Smooth muscle cell of trachea (primary cell): ENCODE measurements at places on chromosomes 1 and 21. TPM values are rescaled to one million over a fixed set of nuclear protein-coding genes. Genes with fewer than 3 reads are reported as not detected.

Gene CYP4Z1
- total RNA-seq, result not detected in 2 replicates

Gene GLIS1
- total RNA-seq, result 0.58 and 1.7 TPM in 2 replicates

Gene TSPEAR
- total RNA-seq, result not detected in 2 replicates

Gene HHIPL2
- total RNA-seq, result 0.58 and 0.83 TPM in 2 replicates

Gene SIM2
- total RNA-seq, result 0.17 TPM in 1 of 2 replicates, not detected in the other
